ENCODE measurements at places on chromosomes 1 and 21.

- no peak for DNase-seq
These were observed 405.4 kb downstream of the PTPRC start for GRCh38 chr1:199044191-199044590.

DNA sequence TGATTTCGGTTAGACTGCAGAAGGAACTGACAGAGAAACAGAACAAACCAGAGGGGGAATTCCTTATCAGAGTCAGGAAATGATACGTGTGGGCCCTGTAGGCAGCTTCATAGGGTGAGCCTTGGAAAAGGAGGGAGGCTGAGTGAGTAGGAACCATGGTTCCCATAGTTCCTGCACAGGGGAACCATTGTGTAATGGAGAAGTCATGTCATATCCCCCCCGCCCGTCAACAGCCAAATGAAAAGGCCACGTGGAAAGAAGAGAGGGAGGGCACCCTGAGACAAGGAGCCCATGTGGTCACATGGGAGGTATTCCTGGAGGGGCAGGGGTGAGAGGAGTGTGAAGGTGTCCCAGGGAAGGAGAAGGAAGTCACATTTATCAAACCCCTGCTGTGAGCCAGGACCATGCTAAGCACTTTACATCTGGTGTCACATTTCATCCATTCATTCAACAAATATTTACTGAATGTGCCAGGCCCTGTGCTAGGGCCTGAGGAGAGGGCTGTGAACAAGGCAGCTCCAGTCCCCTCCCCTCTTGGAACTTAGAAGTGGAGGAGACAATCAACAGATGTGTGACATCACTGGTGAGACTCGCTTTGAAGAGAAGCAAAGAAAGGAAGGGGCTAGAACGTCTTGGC is 15.7 kb upstream of the FGR start:
- peak; percentile 98 for DNase-seq

- peak; percentile 94 for DNase-seq
These were observed 28.1 kb upstream of the PLXNA2 start for GRCh38 chr1:208272311-208272710.

- peak; percentile 95 for DNase-seq
These were observed 218.7 kb upstream of the COA6 start for GRCh38 chr1:234154320-234155251.

- no peak for DNase-seq
These were observed 885 bp upstream of the KRTAP12-2 start for GRCh38 chr21:44667612-44668011.

GRCh38 chr1:3399732-3400131 is 54.7 kb upstream of the ARHGEF16 start:
- no peak for DNase-seq

GRCh38 chr1:215128504-215128903 is 46.0 kb downstream of the KCNK2 start:
- DNase-seq: no peak

DNA sequence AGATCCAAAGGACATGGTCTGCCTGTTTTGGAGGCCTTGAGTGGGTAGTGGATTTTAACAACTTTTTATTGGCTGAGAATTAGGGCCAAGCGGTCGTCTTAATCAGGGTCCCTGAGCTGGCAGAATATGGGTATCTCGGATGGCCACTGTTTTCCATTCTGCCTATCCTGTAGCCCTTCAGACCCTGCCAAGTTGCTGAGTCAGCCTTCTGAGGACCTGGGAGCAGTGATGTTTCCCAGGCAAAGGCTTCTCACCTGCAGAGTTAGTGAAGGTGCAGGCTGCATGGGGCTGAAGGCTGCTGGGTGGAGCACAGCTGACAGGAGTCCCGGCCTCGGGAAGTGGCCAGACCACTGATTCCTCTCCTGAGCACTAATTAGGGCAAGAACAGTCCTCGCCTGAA is 11.4 kb downstream of the RASSF5 start:
- DNase-seq: no peak

GRCh38 chr1:12371053-12371452 is 141.2 kb downstream of the VPS13D start:
- no peak for DNase-seq

DNA sequence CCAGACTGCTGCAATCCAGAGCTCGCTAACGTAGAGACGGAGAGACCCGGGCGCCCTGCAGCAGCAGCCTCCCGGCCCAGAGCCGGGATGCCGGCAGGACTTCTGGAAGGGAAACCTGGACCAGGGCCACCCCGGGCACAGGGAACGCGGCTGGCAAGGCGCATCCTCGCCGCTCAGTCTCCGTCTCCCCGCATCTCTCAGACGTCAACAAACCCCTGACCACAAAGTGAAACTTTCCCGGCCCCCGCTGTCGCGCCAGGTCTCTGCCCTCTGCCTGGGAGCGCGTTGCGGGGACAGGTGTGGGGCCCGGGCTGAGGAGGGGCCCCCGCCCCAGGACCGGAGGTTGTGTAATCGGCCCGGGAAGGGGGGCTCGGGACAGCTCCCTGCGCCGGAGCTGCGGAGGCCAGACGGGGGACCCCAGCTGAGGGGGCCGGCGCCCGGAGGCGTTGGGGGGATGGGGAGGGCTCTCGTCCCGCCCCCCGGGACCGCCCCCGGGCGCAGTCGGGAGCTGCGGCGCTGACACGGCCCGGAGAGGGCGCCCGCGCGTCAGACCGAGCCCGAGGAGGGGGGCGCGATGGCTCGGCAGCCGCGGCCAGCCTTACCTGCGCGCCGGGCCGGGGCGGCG is 116.6 kb upstream of the HIVEP3 start:
- peak; percentile 57 for DNase-seq

- no peak for DNase-seq
These were observed 83.4 kb downstream of the SNRPE start for GRCh38 chr1:203944651-203945404.

GRCh38 chr1:1213345-1214265 is at the start of gene TNFRSF4:
Gene TNFRSF4 (minus strand): TSS chr1:1214153. CDS start chr1:1214127, 26 bp downstream.
- no peak for DNase-seq

GRCh38 chr1:231931846-231932454 is 305.4 kb downstream of the DISC1 start:
- peak; percentile 75 for DNase-seq

GRCh38 chr1:64892576-64893573 is 73.5 kb downstream of the JAK1 start:
- DNase-seq: no peak

All from mesendoderm (in vitro differentiated cells).